ENCODE measurements at places on chromosomes 16 and 17.

- DNase-seq: peak; percentile 26
These were observed 667.4 kb upstream of the SALL1 start for GRCh38 chr16:51818342-51818944.

- DNase-seq: no peak
These were observed 9.1 kb upstream of the MSL1 start for GRCh38 chr17:40112718-40113109.

- DNase-seq: peak; percentile 67
These were observed 20.9 kb upstream of the SOX9 start for GRCh38 chr17:72099919-72100318.

DNA sequence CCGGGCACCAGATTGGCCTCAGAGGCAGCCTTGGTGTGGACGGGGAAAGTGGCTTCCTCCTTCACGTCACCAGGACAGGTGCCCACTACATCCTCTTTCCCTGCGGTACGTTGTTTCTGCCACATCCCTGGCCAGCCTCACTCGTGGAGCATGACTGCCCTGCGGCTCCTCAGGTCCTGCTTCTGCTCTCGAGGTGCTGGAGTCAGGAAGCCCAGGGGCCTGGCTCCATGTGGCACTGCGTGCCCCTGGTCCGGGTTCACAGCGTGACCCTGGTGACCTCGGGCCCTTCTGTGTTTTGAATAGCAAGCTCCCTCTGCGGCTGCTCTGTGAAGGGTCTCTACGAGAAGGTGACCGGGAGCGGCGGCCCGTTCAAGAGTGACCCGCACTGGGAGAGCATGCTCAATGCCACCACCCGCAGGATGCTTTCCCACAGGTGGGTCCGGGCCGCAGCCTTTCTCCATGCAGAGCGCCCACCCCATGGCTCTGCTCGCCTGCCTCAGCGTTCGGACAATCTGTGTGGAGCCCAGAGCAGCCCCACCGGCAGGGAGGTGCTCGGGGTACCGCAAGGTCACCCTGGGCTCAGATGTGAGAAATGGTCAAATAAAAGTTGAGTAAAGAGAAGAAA, 13.5 kb downstream of the RGS11 start:
- DNase-seq: no peak

DNA sequence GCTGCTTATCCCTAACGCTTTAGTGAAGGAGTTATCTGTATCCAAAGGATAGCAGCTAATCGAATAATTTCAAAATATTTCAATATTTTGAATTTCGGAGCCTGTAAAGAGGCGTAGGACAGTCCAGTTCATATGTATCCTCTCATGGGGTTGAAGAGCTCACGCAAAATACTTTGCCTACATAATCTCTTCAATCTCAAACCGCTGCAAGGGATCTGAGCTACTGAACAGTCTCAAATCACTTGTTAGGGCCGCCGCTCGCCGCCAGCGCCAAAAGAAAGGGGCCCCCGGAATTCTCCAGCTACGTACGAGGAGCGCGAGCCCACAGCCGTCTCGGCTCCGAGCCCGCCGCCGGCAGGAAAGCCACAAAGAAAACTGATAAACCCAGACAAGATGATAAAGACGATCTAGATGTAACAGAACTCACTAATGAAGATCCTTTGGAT, 601 bp upstream of the RFWD3 start:
- DNase-seq: peak; percentile 13

- DNase-seq: no peak
These were observed 12.2 kb downstream of the GNGT2 start for GRCh38 chr17:49198211-49198610.

DNA sequence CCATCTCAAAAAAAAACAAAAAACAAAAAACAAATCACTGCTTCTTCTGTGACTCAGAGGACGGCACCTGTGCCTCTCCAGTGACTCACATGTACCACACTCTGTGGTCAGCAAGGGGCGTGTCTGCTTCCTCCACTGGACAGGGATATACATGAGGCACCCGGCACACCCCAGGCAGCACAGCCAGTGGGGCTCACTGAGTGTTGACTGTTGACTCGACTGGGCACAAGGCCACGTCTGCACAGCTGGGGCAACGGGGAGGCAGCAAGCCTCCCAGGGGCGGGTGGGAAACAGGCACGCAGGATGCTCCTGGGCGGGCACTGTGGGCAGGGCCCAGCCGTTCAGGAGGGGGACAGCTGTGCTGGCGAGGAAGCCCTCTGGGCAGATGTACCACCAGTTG, 64.1 kb downstream of the TIMM22 start:
- DNase-seq: peak; percentile 96

DNA sequence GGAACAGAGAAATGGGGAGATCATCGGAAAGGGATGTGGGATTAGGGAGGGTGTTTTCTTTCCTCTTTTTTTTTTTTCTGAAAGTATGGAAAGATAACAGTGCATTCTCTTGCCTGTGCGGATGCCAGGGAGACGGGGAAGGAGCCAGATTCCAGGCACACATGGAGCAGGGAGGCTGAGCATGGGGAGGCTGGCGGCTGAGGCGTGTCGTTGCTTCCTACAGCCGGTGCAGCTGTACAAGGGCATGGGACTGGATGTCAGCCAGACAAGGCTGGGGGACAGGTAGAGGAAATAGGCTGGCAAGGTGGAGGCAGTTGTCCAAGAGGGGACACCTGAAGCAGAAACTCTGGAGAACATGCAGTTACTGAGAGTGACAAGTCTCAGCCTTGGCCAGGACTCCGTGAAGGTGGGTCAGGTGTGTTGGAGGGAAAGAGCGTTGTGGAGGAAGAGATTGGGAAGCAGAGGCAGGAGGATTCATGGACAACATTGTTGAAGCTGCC, 16.6 kb upstream of the ADORA2B start:
- no peak for DNase-seq

DNA sequence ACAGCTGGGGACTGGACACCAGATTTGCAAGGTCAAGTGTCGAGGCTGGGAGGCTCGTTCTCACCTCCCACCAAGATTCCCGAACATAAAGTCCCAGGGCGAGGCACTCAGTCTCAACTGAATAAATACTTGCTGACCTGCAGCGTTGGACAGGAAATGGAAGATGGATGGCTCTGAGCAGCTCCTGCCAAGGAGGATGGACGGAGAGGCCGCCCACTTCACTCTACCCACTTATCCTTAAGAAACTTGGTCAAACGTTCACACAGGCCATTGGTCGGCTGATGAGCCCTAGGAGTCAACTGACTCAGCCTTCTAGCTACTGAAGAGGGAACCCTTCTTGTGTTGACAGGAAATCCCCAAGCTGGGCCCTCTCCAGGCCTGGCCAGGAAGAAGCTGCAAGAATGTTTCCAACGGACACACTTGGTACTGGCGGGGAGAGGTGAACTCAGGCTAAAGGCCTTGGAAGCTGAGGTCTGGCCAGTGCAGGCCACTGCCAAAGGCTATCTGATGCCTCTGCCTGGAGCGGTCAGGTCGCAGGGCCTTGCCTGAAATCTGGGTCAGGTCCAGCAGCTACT, 50.0 kb downstream of the VAC14 start:
- peak; percentile 89 for DNase-seq

GRCh38 chr16:15576960-15577958, 65.7 kb downstream of the MARF1 start:
- DNase-seq: no peak

- no peak for DNase-seq
These were observed 46.6 kb upstream of the MED13 start for GRCh38 chr17:62111562-62112171.

DNA sequence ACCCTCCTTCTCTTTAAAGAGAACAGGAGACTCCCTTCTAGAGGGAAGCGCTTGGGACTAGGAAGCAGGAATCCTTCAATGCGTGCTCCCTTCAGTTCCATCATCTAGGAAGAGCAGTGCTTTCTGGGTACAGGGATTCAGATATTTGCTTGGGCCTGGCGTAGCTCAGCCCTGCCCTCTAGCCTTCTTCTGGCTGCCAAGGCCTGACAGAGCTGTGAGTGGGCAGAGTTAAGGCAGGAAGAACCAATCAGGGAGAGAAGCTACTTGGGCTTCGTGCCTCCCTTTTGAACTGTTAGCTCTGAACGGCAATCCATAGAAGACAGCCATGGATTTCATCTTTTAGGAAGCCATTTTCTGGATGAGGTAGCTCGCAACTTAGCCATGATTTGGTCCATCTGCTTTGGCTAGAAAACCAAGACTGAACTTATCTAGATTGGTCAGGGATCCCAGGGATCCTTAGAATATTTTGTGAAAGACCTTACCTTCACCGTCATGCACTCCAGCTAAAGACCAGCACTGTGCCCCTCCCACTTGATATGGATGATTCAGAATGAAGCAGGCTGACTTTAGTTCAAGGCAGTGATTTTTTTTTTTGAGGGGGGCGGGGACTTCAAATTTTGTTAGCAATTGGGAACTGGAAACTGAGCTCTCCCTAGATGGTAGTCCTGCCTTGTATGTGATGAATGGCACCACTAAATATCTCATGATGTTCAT, 2.5 kb upstream of the CORO6 start:
- peak; percentile 67 for DNase-seq
